ENCODE measurements at places on chromosomes 7 and 10.

GRCh38 chr7:106057962-106058927, 53.9 kb downstream of the SYPL1 start:
- peak; percentile 92 for DNase-seq

- DNase-seq = no peak
These were observed 150.2 kb downstream of the SEC23IP start for GRCh38 chr10:120042705-120043104.

DNA sequence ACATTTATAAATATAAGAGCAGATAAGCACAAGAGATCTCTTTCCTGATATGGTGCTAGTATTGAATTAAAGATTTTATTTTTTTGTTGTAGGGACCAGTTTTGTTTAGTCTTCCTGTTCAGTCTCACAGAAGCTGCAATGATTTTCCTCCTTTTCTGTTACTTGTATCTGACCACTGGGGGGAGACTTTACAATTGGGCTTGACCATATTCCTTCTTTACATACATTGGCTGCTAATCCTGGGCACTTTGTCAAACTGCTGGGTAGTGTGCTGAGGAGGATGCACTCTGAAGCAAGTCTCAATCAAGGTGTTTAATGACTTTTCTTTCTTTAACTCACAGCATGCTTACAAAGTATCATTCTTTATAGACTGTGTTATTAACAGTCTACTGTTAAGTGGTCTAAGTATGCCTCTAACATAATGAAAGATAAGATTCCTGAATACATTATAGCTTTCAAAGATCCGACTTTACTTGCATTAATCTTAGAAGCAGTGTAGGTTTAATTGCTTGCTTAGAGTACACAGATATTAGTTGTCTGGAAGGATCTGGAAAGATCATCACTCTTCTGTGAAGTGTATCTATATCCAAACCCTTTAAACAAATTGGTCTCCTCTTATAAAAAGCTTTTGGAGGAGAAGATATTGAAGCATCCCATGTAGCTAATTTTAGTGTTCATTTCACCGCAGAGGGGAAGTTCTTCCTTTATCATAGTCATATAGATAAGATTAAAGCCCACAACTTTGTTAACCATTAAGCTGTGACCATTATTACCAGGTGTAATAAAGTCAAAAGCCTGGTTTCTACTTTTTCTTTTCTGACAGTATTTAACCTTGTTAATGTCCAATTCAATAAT, 3.1 kb downstream of the PALS2 start:
- peak; percentile 13 for DNase-seq

DNA sequence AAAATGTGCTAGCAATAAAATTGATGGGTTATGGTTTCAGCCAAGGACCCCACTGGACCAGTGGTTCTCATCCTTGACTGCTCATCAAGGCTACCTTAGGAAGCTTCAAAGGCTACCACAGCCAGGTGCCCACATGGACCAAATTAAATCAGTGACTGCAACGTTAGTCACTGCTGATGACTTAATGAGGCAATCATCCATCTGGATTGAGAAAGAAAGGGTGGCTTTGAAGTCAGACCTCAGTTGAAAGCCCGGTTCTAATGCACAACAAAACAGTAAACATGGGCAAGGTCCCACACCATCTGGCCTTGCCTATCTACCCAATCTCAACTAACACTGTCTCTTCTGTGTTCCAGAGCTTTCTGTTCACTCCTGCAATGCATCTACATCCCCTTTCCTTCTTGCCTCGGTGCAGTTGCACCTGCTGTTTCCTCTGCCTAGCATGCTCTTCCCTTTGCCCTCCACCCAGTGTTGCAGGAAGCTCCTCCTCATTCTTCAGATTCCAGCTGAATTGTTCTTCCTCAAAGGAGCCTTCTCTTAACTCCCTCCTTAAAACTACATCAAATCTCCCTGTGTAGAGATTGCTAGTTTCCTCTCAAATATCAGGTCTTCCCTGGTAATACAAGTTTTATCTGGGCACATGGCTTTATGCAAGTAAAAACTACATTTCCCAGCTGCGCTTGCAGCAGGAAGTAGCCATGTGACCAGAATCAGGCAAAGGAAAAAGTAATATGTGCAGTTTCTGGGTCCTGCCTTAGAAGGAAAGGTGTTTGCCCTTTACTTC, 10.3 kb upstream of the KCNK18 start:
- DNase-seq = no peak

- DNase-seq = no peak
These were observed 48.0 kb upstream of the BHLHA15 start for GRCh38 chr7:98163269-98163668.

- no peak for DNase-seq
These were observed 15.1 kb downstream of the ITGA8 start for GRCh38 chr10:15704581-15704968.

GRCh38 chr10:74778436-74779094, 47.8 kb upstream of the KAT6B start:
- DNase-seq = no peak

GRCh38 chr10:69179089-69179742, 818 bp upstream of the SUPV3L1 start:
- DNase-seq = no peak

DNA sequence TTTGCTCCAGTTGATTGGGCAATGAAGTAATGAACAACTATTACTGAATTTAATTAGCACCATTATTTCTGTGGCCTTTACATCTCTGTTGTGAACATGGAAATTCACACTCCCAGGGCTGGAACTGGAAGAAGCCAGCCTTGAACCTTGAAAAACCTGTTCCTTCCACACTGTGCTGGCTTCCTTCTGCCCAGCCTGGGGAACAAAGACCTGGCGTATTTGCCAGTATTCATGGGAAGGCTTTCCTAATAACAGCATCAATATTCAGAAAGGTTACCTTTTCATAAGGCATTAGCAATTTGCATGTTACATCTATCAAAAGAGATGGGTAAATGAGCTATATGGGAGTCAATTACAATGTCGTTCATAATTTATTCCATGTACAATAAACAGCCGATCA, 1.3 kb downstream of the C10orf90 start:
- no peak for DNase-seq

- DNase-seq = no peak
These were observed 39.0 kb downstream of the SVIL start for GRCh38 chr10:29595636-29596225.

DNA sequence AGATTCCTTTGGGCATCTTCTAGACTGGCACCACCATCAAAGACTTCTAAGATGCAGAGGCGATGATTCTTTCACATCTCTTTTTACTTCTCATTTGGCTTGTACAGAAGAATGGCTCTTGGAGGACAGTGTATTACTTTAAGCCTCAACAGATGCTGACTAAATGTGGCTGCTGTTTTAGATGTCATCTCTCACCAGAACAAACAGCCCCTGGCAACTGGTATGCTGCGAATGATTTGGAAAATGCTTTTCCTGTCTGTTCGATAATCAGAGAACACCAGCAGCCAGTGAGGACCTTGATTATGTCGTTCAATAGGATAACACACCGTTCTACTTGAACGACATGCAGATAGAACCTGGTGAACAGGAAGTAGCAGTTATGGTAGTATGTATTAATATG, 131.8 kb downstream of the RNF216 start:
- DNase-seq = no peak

DNA sequence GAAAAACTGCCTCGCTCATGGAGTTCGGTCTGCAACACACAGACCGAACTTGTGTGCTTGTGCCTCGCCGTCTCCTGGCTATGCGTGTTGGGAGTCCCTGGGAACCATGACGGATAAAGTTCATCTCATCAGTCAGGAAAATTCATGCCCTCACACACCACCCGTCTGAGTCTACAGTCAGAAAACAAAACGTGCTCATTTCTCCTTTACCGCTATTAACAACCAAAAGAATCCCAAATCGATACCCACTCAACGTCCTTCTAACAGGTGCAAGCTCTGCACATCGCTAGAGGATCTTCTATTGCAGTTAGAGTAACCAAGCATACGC, 13.6 kb downstream of the CNPY1 start:
- DNase-seq = no peak

GRCh38 chr7:138667535-138668228, 33.5 kb downstream of the SVOPL start:
- DNase-seq = no peak

- DNase-seq = no peak
These were observed 362.5 kb upstream of the NRP1 start for GRCh38 chr10:33697016-33697415.

- DNase-seq = no peak
These were observed 17.8 kb downstream of the CAV1 start for GRCh38 chr7:116542618-116543017.

DNA sequence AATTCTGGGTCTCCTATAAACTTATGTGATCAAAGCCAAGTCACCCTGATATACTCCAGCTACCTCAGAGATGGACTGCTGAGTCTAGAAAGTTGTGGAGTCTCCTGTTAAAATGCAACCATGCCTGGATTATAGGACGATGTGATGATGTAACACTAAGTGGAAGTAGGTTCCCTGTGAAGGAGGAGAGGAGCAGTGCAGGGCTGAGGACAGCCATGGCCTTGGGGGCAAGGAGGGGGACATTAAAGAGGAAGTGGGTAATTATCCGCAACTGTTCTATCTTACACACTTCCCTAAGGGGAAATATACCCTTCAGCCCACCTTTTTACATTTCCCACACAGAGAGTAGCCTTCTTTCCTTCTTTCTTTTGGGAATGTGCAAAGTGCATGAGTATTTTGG, 63.8 kb downstream of the MTPN start:
- DNase-seq = no peak

GRCh38 chr10:63219749-63220148, 86.6 kb downstream of the NRBF2 start:
- DNase-seq = no peak

- no peak for DNase-seq
These were observed 104.9 kb downstream of the KMT2E start for GRCh38 chr7:105118612-105119600.

- no peak for DNase-seq
These were observed 56.7 kb downstream of the LAMB4 start for GRCh38 chr7:108073305-108074070.

GRCh38 chr7:29194206-29194593, 375 bp upstream of the CHN2 start:
- peak; percentile 20 for DNase-seq

DNA sequence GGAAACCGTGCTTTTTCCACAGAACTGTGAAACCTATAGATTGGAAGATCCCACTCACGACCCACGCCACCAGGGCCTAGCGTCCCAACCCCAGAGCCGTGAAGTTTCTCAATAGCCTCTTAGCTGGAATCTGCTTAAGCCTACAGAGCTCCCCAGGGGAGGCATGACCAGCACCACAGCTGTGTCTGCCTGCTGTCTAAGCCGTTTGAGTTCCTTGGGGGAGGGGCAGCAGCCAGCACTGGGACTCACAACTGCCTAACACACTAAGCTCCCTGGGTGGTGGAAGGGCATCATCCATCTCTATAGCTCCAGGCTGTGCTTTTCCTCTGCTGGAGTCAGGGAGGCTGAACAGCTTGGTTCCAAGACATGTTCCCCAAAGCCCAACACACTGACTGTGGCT, 26.0 kb upstream of the TMEM140 start:
- DNase-seq = no peak

GRCh38 chr7:79624336-79624735, 170.9 kb upstream of the MAGI2 start:
- no peak for DNase-seq

GRCh38 chr10:34091635-34092195, 723.4 kb downstream of the PARD3 start:
- no peak for DNase-seq

- DNase-seq = no peak
These were observed 265.6 kb upstream of the FOXK1 start for GRCh38 chr7:4416396-4417056.

DNA sequence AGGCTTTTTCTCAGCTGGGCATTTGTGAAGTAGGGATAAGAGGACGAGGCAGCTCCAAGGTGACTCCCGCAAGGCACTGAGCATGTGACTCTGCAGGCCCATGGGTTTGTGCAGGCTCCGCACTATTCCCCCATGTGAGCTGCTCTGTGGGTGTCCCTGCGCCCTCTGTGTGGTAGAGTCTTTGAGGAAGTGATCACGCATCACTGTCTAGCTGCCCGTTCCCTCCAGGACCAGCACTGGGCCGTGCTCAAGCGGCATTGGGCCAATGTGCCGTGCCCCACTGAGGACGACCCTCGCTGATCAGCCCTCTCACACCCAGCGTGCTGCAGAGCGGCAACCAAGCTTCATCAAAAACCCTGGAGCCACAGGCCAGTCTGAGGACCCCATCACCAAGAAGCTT, 7.5 kb downstream of the PRKAG2 start:
- DNase-seq = no peak

DNA sequence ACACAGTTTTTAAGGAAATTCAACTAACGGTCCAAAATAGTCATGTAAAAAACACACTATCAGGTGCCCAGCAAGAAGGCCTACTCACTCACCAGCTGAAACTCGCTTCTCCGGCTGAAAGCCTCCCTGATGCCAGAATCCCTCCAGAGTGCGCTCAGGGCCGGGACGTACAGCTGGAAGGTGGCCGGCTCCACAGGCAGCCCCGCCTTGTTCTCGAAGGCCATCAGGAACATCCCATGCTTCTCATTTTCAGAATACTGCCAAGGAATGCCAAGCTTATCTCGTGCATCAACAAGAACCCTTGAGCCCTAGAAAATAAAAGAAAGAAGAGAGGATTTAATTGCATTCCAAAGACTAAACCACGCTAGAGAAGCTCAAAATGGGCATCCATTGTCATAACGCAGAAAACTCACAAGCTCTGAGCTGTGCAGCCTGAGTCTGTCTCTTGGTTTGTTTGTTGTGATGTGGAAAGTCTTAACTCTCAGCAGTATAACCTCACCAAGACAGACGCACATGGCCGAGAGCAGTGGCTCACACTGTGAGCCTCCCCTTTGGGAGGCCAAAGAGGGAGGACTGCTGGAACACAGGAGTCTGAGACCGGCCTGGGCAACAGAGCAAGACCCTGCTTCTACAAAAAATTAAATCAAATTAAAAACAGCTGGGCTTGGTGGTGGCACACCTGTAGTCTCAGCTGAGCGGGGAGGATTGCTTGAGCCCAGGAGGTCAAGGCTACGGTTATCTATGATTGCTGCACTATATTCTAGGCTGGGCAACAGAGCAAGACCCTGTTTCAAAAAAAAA, 49.1 kb downstream of the GNA12 start:
- DNase-seq = no peak

- no peak for DNase-seq
These were observed 1.8 kb downstream of the HOXA2 start for GRCh38 chr7:27100694-27101170.

DNA sequence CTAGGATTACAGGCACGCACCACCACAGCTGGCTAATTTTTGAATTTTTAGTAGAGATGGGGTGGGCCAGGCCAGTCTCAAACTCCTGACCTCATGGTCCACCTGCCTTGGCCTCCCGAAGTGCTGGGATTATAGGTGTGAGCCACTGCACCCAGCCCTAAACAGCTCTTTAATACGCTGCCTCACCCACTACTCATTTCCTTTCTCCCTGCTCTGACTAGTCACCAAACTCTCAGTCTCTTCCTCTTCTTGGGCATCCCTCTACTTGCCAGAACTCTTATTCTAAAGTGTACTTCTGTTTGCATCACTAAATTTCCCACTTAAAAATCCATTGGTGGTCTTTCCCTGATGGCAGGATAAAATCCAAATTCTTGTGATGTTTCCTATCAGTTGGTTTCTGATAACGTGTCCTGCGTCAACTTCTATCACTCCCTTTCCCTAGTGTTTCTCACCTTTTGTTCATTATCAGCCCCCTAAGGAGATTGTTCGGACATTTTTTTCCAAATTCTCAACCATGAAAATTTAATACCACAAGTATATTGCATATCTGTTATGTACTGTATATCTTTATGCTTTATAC, 124.7 kb downstream of the CUBN start:
- no peak for DNase-seq
